NCI-H187 (cell line): ENCODE measurements at places on chromosomes 4 and X.

GRCh38 chr4:5719350-5720055 is 8.5 kb downstream of the EVC start:
- DNase-seq = no peak

DNA sequence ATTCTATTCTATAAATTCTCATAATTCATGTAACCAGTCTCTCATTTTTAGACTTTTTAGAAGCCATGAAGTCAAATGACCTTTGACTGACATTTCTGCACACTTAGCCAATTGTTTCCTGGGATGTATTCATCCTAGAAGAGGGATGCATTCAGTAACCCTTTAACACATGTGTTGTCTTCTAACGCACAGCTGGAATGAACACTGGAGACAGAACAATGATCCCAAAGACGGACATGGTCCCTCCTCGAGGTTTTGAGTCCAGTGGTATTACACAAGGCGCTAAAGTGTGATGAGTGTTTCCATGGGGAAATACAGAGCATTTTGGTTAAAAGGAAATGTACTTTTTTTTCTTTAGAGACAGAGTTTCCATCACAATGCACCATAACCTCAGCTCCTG is 39.8 kb upstream of the CLDN24 start:
- no peak for DNase-seq

DNA sequence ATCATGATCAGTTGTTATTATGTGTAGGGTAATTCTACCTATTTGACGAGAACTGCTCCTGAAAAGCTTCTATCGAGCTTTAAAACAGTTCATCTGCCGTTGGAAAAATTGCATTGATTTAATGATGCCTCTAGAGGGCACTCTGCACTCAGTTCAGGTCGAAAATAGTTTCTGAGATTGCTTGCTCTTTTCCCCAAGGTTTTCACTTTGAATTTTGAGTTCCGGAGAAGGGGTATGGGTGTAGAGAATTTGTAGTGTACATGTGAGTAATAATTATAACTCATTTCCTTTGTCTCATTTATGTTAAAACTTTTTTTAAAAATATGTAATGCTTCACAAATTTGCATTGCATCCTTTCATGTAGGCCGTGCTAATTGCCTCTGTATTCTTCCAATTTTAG is 28.4 kb upstream of the TNIP3 start:
- no peak for DNase-seq

- DNase-seq = no peak
Observed at GRCh38 chr4:184641451-184641850, 7.8 kb downstream of the CASP3 start.

- no peak for DNase-seq
Observed at GRCh38 chrX:109782994-109783700, 50.1 kb upstream of the ACSL4 start.

GRCh38 chrX:24253469-24253868 is 60.4 kb downstream of the SUPT20HL2 start:
- no peak for DNase-seq

GRCh38 chr4:96887857-96888256 is 1048.0 kb downstream of the PDHA2 start:
- DNase-seq = no peak

- DNase-seq = no peak
Observed at GRCh38 chr4:133095591-133095990, 53.5 kb upstream of the PCDH10 start.

DNA sequence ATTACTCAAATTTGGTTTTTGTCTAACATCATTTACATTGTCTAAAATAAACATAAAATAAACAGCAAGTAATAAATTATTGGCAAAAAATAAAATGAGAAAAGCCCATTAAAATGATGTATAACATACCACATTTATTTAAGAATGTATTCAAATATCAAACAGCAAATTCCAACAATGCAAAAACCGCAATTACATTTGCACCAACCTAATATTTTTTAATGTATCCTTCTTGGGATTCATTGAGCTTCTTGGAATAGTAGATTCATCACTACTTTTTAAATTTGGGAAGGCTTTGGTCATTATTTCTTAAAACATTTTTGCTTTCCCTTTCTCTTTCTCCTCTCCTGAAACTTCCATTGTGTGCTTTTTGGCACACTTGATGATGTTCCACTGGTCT is 400.2 kb downstream of the MAGEE1 start:
- no peak for DNase-seq

- no peak for DNase-seq
Observed at GRCh38 chr4:61824454-61824853, 624.3 kb downstream of the ADGRL3 start.

DNA sequence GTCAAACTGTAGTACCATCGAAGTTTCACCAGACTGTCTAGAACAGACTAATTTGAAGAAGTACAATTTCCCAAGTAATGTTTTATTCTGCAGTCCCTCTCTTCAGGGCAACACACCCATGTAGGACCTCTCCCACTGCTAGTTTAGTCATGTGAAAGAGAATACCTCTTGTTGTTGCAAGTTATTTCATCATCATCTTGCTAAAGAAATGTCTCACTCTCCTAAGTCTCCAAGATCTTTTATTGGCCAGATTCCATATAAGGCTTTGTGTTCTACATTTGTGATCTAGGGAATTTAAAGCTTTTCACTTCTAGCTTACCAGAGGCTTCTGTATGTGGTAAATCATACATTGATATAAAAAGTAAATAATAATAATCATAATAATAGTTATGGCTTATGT is 745.3 kb upstream of the MAGEB2 start:
- DNase-seq = no peak

DNA sequence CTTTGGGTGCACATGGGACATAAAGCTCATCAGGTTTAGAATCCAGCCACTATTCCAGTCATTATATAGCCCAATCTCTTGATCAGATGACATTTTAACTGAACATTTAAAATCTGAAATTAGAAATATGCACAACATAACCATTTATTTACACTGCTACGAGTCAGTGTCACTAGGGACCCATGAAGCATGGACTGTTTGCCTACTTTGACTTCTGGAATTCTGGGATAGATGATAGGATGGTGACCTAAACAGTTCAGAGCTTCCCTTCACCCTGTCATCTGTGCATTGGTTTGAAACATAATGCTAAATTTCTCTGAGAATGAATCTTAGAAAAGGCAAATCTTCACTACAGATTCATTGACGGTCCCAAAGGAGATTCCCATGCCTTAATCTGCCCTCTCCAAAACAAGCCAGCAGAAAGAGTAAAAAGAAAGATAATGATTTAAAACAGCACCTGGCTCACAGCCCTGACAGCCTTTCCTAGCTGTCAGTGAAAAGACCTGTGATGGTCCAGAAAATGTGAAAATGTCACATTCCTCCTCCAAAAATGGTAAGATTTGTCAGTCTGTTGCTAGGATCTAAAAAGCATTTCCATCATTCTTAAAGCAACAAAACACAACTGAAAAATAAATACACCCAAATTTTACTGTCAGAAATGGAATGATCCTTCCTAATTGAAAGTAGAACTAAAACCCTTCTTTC is 18.9 kb upstream of the HERC3 start:
- no peak for DNase-seq

GRCh38 chr4:48017108-48017571 is 568 bp downstream of the NIPAL1 start:
- DNase-seq = no peak

DNA sequence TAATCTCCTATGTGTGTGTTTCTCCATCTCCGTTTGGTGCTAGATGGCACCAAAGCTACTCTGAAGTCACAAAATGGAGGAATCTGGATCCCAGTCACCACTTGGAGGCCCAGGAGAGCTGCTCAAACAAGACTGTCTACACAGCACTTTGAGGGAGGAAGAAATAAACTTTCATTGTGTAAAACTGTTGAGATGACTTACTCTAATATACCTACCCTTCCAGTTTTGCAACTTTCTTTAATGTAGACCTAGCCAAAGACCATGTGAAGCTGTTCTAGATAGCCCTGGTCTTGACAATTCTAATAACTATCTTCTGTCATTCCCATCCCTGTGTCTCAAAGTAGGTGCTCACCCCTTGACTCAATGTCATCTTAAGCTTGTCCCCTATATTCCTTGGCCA is 52.8 kb upstream of the TAB3 start:
- no peak for DNase-seq

DNA sequence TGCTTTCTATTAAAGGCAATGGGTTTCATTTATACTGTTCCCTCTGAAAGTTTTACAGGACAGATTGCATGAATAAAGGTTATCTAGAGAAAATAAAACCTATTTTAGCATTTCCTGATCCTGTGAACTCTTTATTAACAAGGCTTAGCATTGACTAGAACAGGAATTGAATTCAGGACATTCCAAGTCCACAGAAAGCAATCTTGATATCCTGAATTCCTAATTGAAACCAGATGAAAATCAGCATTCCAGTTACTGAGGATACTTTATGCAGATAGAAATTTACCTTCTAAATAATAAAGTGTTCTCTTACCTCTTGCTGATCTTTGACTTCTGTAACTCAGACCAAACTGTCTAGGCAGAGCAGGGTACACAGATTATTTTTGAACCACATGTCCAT is 151.4 kb downstream of the ZNF518B start:
- no peak for DNase-seq

DNA sequence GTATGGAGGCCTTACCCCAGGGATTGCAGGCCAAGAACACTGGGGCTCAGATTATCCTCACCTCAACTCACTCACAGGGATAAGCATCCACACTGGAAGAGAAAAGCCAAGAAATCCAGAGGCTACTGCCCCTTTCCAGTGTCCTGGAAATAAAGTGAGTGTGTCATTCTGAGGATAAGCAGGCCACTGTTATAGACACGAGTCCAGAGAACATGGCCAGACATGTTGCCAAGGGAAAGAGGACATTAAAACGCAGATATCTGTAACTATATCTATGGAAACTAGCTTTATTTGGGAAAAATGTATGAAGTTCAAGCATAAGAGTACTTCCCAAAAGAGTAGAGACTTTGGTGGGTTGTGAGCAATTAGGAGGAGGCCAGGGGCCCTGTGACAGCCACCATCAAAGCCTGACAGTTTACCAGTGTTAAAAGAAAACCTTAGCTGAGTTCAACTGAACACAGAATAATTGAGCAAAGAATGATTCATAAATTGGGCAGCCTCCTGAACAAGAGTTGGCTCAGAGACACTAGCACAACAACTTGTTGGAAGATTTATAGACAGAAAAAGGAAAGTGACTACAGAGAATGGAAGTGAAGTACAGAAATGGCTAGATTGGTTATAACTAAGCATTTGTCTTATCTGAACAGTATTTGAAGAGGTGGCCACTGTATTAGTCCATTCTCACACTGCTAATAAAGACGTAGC is 1222.2 kb downstream of the STIM2 start:
- DNase-seq = no peak

- DNase-seq = no peak
Observed at GRCh38 chrX:150846130-150846529, 52.3 kb downstream of the CD99L2 start.

GRCh38 chr4:108646706-108647105 is 3.7 kb upstream of the OSTC start:
- no peak for DNase-seq

GRCh38 chrX:74923942-74924448 is 1.3 kb downstream of the NEXMIF start:
- DNase-seq = no peak

DNA sequence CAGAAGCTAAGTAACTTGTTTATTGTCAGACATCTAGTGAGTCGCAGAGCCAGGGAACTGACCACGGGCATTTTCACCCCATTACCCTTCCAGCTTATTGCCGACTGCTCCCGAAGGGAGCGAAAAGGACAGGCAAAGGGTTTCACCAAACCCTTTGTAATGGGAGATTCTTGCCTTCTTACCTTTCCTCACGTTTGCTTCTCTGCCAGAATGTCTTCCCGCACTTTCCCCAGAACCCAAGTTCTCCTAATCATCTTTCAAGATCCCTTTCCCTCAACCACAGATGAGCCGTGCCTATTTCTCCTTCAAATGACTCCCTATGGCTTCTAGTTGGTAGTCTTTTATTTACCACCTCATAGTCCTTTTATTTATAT is 520 bp upstream of the SRP72 start:
- no peak for DNase-seq

GRCh38 chr4:2925496-2925895 is 37.7 kb downstream of the NOP14 start:
- DNase-seq = no peak

GRCh38 chr4:1155314-1155713 is 17.1 kb downstream of the SPON2 start:
- DNase-seq = no peak

DNA sequence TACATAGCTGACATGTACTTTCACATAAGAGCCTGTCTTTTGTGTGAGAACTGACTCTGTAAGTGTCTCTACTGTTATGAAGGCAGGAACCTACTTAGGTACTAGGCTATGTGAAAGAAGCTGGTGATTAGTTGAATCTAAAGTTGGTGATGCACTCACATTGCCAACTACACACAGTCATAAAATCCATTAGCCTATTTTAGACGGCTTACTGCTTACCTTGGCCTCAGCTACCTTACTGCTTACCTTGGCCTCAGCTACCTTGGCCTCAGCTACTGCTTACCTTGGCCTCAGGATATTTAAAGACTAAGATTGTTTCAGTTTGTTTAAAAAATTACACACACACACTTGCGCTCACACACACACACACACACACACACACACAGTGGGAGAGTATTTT is 549.7 kb downstream of the IL1RAPL1 start:
- DNase-seq = no peak

DNA sequence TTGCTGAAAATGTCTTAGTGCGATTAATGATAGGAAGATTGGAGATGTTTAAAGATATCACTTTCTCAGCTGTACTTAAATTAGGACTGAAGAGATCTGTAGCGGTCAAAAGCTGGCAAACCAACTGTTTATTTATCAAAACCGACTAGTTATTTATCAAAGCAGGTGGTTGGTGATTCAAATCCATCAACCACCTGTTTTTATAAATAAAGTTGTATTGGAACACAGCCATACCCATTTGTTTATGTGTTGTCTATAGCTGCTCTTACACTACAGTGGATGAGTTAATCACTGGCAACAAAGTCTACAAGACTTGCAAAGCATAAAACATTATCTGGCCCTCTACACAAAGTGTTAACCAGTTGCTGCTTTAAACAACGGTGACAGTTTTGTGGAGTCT is 76.8 kb downstream of the IL15 start:
- no peak for DNase-seq

DNA sequence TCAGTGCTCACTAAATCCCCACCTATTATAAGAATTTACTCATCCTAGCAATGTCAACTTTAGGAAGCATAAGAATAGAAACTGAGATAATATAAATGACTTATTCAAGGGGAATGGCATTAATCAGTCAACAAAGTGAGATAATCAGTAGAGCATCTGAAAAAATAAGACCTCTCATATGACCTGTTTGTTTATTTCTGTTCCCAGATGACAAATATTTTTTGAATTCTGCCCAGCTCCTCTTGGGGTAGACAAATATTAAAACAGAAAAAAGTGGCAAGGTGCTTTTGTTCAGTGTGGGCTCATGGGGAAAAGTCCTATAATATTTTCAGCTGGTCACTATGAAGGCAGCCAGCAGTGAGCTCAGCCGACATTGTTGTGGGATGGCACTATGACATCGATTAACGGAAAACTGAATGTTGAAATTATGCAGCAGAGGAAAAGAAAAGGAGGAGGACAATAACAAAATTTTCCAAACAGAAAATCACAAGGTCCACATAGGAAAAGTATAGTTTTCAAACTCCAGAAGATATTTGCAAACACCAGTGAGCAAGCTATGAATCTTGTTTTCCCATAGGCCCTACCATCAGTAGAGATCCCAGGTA is 109.6 kb downstream of the ANXA3 start:
- DNase-seq = no peak

- DNase-seq = no peak
Observed at GRCh38 chrX:40457406-40457805, 123.4 kb upstream of the ATP6AP2 start.

- no peak for DNase-seq
Observed at GRCh38 chr4:87317527-87317926, 5.2 kb downstream of the HSD17B13 start.

GRCh38 chr4:172815499-172816164 is 353.0 kb upstream of the GALNT7 start:
- no peak for DNase-seq
